ENCODE measurements at places on chromosomes 13 and 19.

GRCh38 chr19:16851031-16851712 lies 22.0 kb downstream of the SIN3B start:
- DNase-seq: no peak

DNA sequence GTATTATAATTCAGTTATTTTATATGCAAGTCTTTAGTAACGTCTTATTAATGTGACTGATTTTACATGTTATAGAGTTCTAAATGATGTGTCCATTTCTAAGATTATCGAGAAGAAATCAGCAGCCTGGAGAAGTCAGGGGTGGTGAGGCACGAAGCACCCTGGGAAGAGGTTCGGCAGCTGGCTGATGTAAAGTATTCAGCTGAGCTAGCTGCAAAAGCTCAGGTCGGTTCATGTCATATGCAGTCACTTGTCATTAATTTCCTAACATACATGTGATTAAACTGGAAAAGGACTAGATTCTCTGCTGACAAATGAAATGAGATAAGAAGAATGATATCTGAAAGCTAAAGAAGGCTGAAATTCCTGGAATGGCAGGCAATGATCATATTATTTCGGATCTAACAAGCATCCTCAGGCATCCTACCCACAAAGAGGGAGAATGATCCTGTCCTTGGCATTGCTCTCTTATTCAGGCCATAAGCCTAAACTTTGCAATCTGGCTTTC lies 383.0 kb upstream of the SLITRK1 start:
- no peak for DNase-seq

DNA sequence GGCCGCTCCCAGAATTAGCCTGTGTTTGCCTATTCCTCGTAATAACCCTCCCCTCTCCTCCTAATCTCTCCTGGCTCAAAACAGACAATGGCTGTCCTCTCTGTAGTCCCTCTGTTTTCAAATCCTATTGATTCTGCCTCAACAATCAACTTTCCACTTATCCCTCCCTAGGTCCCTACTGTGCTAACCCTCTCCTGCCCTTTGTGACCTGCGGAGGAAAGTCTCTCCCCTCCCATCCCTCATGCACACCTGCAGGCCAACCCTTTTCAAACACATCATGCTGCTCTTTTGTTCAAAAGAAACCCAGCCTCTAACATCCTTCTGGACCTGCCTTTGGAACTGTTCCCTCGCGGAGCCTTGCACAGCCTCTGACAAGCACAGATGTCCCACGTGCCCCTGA lies 37.3 kb downstream of the CILP2 start:
- DNase-seq: no peak

GRCh38 chr13:83710133-83710515 lies 172.2 kb downstream of the SLITRK1 start:
- DNase-seq: no peak

- no peak for DNase-seq
These were observed 17.0 kb downstream of the RXFP2 start for GRCh38 chr13:31756346-31756745.

DNA sequence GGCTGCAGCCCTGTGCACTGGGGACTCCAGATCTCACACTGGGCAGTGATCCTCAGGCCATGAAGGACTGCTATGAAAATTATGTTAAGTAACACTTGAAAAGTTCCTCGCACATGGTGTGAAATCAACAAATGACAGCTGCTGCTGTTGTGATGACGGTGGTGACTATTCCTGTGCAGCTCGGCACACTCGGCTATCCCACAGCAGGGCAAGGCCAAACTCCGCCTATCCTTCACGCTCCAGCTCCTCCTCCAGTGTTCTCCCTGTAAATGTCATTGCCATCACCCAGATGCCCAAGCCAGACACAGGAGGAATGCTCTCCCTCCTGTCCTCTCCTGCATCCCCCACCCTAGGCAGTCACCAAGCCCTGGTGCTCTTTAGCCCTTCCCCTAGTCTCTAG lies 31.3 kb downstream of the GRIK5 start:
- no peak for DNase-seq

GRCh38 chr19:33487901-33488800 lies 33.4 kb downstream of the PEPD start:
- DNase-seq: no peak

DNA sequence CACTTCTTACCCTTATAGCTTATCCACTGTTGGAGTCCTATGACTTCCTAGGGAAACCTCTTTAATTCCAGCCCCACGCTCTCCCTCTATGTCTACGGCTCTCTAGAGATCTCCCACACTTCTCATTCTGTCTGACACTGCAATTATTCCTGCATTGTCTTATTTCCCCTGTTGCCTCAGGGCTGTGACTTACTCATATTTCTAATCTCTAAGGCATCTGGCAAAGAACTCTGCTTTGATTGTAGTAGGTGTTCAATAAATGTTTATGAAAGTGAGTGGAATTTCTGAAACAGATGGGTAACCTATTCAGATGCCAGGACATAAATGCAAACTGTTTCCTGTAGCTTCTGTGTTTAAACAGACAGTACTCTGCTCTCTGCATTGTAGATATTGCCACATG lies 102.4 kb upstream of the SERTM1 start:
- no peak for DNase-seq

- no peak for DNase-seq
These were observed 11.0 kb downstream of the PRKCG start for GRCh38 chr19:53892981-53893325.

GRCh38 chr13:59743195-59743594 lies 420.5 kb downstream of the DIAPH3 start:
- no peak for DNase-seq

GRCh38 chr13:112725346-112726015 lies 35.6 kb downstream of the ATP11A start:
- no peak for DNase-seq

- no peak for DNase-seq
These were observed 10.2 kb upstream of the ILF3 start for GRCh38 chr19:10643968-10644259.

GRCh38 chr13:104816726-104817125 lies 1718.7 kb downstream of the EFNB2 start:
- DNase-seq: no peak

- DNase-seq: no peak
These were observed 3.2 kb downstream of the UBAC2 start for GRCh38 chr13:99203601-99204579.

GRCh38 chr19:45865269-45865948 lies 1.3 kb downstream of the FOXA3 start:
- DNase-seq: no peak

DNA sequence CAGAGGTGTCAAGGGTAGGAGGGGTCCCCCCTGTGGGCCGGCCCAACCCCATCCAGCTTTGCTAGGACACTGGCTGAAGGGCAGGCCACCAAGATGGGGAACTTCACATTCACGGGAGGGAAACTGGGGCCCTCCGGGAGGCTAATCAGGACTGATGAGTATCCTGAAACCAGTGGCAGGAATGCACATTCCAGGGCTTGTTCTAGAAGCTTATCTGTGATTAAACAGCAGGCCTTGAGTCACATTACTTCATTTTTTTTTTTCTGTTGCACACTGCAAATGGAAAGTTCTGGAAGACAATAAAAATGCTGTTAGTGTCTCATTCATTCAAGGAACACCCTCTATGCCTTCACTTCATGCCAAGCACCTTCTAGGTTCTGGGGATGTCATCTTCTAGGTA lies 15.5 kb upstream of the SIGLEC11 start:
- DNase-seq: no peak

DNA sequence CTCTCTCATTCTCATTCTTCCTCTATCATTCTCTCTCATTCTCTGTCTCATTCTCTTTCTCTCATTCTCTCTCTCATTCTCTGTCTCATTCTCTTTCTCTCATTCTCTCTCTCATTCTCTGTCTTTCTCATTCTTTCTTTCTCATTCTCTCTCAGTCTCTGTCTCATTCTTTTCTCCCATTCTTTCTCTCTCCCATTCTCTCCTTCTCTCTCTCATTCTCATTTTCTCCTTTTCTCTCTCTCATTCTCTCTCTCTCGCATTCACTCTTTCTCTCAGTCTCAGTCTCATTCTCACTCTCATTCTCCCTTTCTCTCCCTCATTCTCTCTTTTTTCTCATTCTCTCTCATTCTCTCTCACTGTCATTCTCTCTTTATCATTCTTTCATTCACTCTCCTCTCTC lies 152.0 kb upstream of the UQCRFS1 start:
- DNase-seq: no peak

GRCh38 chr19:45066921-45067661 lies 9.2 kb downstream of the ZNF296 start:
- DNase-seq: no peak
